Epithelial cell of esophagus (primary cell): ENCODE measurements at places on chromosomes 2 and 18.

GRCh38 chr2:16118611-16119590, 178.6 kb downstream of the MYCN start:
- no peak for DNase-seq

GRCh38 chr2:208329485-208329884, 63.4 kb downstream of the PIKFYVE start:
- DNase-seq = peak; percentile 57

DNA sequence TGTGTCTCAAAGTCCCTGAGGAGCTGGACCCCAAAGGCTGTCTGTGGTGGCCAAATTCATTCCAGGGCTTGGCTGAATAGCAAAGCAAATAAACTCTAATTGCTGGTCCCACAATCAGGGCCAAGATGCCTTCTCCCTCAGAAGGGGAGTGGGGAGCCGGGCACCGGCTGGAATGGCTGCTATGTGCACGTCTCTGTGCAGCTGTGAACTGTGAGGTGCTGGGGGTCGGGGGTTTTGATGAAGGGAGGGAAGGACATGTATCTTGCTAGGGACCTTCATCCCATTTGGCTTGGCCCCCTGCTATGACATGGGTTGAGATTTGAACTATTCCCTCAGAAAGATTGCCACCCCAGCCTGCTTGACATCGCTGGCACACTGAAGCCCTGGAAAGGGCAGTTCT, 60.4 kb downstream of the CIB4 start:
- no peak for DNase-seq

DNA sequence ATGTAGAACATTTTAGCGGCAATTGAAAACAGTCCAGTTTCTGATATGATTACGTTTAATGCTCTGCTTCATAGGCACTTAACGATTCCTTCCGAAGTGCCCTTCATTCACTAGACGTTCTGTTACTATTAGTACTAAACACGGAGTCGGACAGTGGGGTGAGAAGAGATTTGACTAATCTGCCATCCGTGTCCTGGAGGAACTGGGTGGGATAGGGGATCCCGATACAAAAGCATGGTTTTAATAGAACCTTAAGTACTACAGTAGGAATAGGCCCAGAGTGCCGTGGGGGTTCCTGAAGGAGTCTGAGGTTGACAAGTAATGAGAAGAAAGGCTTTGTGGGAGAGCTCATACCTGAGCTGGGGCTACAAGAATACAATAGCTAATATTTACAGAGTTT, 631 bp downstream of the MORN2 start:
- DNase-seq = no peak

- DNase-seq = peak; percentile 22
Observed at GRCh38 chr18:47118981-47119380, 31.3 kb downstream of the HDHD2 start.

- DNase-seq = no peak
Observed at GRCh38 chr18:75421656-75422055, 5.8 kb downstream of the SMIM21 start.

- DNase-seq = peak; percentile 52
Observed at GRCh38 chr2:237213315-237214022, 127.8 kb downstream of the COPS8 start.

- no peak for DNase-seq
Observed at GRCh38 chr2:175318542-175318941, 137.0 kb upstream of the ATP5MC3 start.

DNA sequence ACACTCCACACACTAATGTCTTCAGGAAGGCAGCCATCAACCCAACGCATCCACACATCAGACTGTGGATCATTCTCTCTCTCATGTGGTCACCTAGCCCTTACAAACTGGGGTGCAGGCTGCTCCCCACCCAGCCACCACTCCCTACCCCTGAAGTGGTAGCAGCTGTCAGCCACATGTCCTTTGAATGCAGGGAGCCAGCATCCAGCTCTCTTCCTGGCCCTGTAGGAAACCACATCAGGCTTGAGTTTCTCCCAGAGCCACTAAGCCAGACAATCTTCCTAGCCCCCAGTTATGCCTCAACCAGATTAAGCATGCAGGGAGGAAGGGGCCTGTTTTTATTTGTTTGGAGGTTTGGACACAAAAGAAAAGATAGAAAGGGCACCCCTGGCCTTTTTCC, 52.8 kb upstream of the SPP2 start:
- DNase-seq = no peak

DNA sequence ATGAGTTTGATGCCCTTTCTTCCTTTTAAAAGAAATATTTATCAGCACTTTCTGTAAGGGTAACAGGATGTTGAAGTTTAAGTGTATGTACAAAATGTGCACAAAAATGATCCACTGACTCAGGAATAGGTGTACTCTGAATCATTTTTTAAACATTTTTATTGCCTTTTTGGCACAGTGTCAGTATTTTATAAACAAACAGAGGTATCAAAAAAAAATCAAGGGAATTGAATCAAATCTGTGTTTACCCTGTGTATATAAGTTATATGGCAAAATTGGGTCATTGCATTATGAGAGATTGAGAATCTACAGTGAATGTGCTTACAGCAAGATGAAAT, 513.9 kb upstream of the NETO1 start:
- DNase-seq = peak; percentile 24

DNA sequence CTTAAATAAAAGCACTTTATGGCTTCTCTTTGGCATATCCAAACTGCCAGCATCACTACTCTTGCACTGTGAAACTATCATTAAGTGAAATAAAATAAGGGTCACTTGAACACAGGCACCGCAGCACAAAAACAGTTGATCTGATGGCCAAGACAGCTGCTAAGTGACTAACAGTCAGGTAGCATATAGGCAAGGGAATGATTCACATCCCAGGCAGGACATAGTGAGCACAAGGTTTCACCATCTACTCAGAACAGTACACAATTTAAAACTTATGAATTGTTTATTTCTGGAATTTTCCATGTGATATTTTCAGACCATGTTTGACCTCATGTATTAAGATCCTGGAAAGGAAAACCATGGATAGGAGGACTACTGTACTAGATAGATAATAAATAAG, 214.2 kb downstream of the MREG start:
- DNase-seq = peak; percentile 73

DNA sequence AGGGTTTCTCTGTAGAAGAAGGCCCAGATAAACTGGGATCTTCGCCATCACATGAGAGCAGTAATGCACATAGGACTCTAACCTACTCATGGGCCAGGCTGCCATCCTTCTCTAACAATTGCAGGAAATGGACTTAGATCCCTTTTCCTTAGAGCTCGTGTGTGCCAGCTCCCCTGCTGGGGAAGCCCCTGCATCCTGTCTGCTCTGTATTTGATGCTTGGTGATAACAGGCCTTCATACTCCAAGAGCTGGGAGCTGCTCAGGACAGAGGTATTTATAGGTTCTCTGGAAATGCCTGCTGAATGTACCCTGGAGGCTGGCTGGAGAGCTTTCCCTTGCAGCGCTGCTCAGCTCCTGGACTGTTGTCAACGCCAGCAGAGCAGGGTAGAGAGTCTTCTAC, 249.6 kb downstream of the MTX2 start:
- no peak for DNase-seq

DNA sequence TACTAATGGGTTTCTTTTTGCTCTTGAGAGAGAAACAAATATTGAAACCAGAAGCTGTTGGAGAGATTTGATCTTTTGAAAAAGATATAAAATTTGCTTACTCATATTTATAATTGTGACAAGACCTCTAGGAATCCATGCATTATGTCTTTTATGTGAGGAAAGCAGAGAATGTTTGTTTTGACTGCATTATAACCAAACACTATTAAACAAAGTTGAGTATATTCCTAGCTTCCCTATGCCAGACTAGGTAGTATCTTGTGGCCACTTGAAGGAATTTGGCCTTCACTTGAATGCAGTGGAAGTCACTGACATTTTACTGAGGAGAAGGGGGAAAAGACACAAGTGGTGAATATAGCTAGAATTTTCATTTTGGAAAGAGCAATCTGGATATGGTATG, 521.8 kb upstream of the ZEB2 start:
- no peak for DNase-seq

- DNase-seq = no peak
Observed at GRCh38 chr2:164458792-164459191, 162.5 kb downstream of the GRB14 start.

GRCh38 chr2:1192121-1192520, 221.1 kb upstream of the TPO start:
- no peak for DNase-seq

DNA sequence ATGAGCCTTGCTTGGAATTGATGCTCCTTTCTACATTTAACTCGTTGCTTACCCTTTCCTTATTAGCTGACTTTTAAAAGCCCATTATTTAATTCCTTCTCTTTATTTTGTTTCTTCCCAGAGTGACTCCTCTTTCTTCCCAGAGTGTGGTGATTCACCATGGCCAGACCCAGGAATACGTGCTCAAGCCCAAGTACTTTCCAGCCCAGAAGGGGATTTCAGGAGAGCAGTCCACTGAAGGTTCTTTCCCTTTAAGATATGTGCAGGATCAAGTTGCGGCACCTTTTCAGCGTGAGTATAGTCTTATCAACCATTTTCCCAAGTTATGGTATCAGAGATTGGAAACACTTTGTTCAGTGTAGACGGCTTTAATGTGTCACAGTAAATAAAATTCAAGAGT, 163.7 kb downstream of the LTBP1 start:
- DNase-seq = peak; percentile 50

DNA sequence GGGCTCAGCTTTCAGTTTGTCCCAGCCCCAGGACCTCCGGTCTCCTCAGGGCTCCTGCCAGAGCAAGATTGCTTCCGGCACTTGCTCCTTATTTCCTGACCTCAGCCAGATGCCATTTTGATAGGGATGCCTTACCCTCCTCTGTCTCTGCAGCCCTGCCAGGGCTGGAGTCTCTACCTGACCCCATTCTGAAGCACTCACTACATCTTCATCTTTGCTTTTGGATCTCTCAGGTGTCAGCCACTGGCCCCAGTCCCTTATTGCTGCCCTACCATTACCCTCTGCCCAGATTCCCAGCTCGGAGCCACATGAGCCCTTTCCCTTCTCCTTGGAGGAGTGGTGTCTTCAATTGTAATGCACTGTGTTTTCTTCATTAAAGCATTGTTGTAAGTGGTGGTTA, 17.1 kb downstream of the OSBPL6 start:
- no peak for DNase-seq

- DNase-seq = no peak
Observed at GRCh38 chr2:138026111-138027020, 62.1 kb downstream of the HNMT start.

GRCh38 chr18:6994771-6995430, 122.7 kb downstream of the LAMA1 start:
- peak; percentile 94 for DNase-seq

GRCh38 chr18:74689251-74689650, 91.6 kb downstream of the ZNF407 start:
- DNase-seq = no peak

DNA sequence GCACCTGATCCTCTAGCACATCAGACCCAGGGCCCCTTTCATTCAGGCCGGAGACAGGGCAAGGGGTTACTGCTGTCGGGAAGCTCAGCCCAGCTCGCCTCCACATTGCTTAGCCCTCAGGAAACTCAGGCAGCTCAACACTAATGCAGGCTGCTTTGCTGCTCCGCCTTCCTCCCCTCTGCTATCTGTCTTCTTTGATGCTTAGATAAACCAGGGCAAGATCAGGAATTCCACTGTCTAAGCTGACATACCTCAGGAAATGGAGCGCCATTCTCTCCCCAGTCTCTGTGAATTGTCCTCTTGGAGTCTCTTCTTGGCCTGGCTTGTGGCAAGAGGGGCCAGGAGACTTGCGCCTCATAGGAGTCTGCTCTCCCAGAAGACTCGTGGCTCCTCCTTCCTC, 25.5 kb upstream of the EXOC6B start:
- DNase-seq = no peak

DNA sequence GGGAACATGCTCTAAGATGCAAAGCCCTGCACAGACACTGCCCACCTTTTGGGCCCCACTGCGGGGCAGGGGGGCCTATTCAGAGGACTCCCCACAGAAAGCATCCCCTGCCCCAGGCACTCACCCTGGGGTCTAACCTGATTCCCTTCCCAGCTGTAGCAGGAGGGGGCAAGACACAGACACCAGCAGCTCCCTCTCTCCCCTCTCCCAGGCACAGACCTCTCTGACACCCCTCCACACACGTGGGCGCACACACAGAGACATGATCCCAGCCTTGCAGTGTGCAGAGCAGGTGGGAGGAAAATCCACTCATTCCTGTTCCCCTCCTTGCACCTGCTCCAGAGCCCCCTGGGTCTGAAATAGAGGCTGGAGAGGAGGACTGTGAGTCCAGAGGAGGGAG, 10.7 kb downstream of the TNS1 start:
- DNase-seq = no peak

DNA sequence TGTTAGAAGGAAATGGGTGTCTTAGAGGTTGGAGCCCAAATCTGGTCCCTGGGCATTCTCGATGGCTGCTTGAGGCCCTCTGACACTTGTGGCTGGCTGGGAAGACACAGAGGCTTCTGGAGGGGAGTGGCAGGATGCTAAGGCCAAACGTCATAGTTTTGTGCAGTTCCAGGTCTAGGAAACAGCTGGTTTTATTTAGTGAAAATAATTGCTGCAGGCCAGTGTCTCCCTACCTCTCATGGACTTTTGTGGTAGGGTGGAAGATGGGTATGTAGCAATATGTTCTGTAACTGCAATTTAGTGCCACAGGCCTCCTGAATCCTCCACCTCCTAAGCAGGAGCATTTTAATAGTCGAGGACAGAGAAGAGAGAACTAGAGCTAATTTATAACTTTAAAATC, 32.2 kb upstream of the SPRED2 start:
- no peak for DNase-seq

- DNase-seq = peak; percentile 19
Observed at GRCh38 chr18:46950064-46950656, 32.8 kb downstream of the KATNAL2 start.

GRCh38 chr2:8684540-8684877, 2.7 kb downstream of the ID2 start:
- DNase-seq = peak; percentile 21

- DNase-seq = no peak
Observed at GRCh38 chr2:217928324-217929181, 74.2 kb downstream of the TNS1 start.

DNA sequence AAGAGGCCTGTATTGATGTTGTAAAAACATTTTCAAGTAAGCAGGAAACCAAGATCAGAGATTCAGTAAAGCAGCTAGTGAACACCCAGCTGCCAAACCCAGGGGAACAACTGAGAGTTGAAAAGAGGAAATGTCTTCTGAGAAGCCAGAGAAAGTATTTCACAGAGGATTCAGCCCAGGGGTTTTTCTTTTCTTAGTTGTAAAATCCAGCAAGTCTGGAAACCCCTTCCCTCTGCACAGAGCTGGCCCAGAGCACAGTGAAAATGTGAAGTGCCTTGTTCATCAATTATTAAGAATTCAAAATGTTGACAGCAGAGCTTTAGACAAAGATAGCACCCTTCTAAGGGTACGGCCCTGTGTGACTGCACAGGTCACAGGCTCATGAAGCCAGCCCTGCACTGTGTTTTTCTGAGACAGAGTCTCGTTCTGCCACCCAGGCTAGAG, 28.4 kb downstream of the AFF3 start:
- DNase-seq = no peak

- DNase-seq = peak; percentile 83
Observed at GRCh38 chr2:191942090-191942738, 95.3 kb upstream of the CAVIN2 start.
